ENCODE measurements at places on chromosomes 4 and X. TPM values are rescaled to one million over a fixed set of nuclear protein-coding genes. Genes with fewer than 3 reads are reported as not detected.

The GASK1B gene
- polyA plus RNA-seq = 8.1 TPM

The HSFX2 gene
- 0.06 TPM for polyA plus RNA-seq

The USP51 gene
- polyA plus RNA-seq = 0.28 TPM

The ANOS1 gene
- polyA plus RNA-seq = 8.5 TPM

The UGT2B10 gene
- polyA plus RNA-seq = not detected

The NIPAL1 gene
- polyA plus RNA-seq = 12.0 TPM

The GIMD1 gene
- not detected for polyA plus RNA-seq

The PRDM5 gene
- polyA plus RNA-seq = 2.6 TPM

The KCND1 gene
- polyA plus RNA-seq = 0.16 TPM

The MRPS18C gene
- 23.3 TPM for polyA plus RNA-seq

The ODAPH gene
- polyA plus RNA-seq = 0.10 TPM

The NUP62CL gene
- polyA plus RNA-seq = 11.3 TPM

The FATE1 gene
- not detected for polyA plus RNA-seq

The NAA11 gene
- polyA plus RNA-seq = not detected

The IRS4 gene
- polyA plus RNA-seq = not detected

The SSX4 gene
- not detected for polyA plus RNA-seq

The LRIT3 gene
- 0.01 TPM for polyA plus RNA-seq

The S100G gene
- polyA plus RNA-seq = not detected

The SMPX gene
- not detected for polyA plus RNA-seq

The CCDC149 gene
- 2.2 TPM for polyA plus RNA-seq

The BTC gene
- polyA plus RNA-seq = 0.42 TPM

The STEEP1 gene
- 12.4 TPM for polyA plus RNA-seq

The TASL gene
- not detected for polyA plus RNA-seq

The TENM3 gene
- 24.5 TPM for polyA plus RNA-seq

The CORIN gene
- 0.05 TPM for polyA plus RNA-seq

The XAGE2 gene
- polyA plus RNA-seq = not detected

The NAP1L2 gene
- polyA plus RNA-seq = 1.1 TPM

The MTNR1A gene
- 0.16 TPM for polyA plus RNA-seq

The MAGEA1 gene
- polyA plus RNA-seq = not detected

The MAGEB1 gene
- not detected for polyA plus RNA-seq

The SPACA5 gene
- polyA plus RNA-seq = not detected

The UBE2A gene
- polyA plus RNA-seq = 48.2 TPM

The NPNT gene
- not detected for polyA plus RNA-seq

The DCAF4L1 gene
- polyA plus RNA-seq = 0.07 TPM

The G6PD gene
- polyA plus RNA-seq = 150 TPM

The COL25A1 gene
- polyA plus RNA-seq = not detected

The TRPC5OS gene
- not detected for polyA plus RNA-seq

The SLC10A7 gene
- 6.0 TPM for polyA plus RNA-seq

The NLGN4X gene
- polyA plus RNA-seq = 0.15 TPM

The GPRASP3 gene
- 1.8 TPM for polyA plus RNA-seq

The MSANTD1 gene
- 0.05 TPM for polyA plus RNA-seq

The RNF128 gene
- 4.1 TPM for polyA plus RNA-seq

The PPBP gene
- polyA plus RNA-seq = 2.7 TPM
